ENCODE measurements at places on chromosomes 2 and 18.

GRCh38 chr2:55932843-55933242, 9.3 kb upstream of the EFEMP1 start:
- no peak for DNase-seq

GRCh38 chr2:31973665-31974064, 37.1 kb downstream of the MEMO1 start:
- DNase-seq: no peak

- DNase-seq: no peak
Measured at GRCh38 chr2:545228-545627, 132.0 kb downstream of the TMEM18 start.

DNA sequence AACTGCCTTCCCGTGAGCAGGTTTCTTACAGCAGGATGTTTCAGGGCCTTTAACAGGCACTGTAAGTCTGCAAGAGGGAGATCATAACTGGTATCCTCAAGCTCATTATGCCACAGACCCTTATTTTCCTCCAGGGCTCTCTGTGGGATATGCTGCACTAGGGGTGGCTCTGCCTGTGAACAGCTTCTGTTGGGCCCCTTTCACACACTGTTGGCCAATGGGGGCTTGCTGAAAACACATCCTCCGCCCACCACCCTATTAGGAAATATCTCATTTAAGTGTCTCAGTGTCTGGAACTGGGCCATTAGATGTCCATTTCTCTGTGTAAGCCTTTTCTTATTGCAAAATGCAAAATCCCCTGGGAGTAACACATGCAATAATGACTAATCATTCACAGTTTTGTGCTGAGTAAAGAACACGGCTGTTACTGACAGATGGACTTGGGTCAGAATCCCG, 414.3 kb upstream of the HS6ST1 start:
- no peak for DNase-seq

- DNase-seq: no peak
Measured at GRCh38 chr2:163682695-163683094, 53.1 kb downstream of the FIGN start.

GRCh38 chr2:46570396-46570795, 91.0 kb downstream of the TMEM247 start:
- no peak for DNase-seq

GRCh38 chr2:156704132-156704531, 268.0 kb downstream of the GPD2 start:
- DNase-seq: no peak

DNA sequence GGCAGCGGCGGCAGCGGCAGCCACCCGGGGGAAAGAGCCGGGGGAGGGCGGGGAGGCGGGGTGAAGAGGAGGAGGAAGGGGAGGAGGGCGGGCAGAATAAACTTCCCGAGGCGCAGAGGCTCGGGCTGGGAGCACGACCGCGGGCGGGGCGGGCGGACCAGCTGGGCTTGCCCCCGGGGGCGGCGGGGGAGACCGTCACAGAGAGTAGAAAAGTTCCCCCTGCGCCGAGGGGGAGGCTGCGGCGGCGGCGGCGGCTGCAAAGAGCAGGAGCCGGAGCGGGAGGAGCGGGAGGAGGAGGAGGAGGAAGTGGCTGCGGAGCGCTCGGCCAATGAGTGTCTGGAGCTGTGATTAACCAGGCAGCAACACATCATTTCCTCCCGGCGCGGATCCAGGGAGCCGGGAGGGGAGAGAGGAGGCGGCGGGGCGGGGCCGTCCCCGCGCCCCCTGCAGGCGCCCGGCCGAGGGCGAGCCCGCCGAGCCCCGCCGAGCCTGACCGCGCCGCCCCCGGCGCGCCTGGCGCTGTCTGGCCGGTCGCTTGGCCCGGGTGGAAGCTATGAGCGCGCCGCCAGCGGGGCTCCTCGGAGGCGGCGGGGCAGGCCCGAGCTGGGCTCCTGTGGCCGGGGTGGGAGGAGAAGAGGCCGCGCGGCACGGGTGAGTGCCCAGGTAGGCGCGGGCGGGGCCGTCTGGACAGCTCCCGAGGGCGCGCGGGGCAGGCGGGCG, at the start of gene ACVR1:
Gene ACVR1 (minus strand): TSS at position 265 of the 720 bp plus-strand sequence. CDS start 76,837 bp downstream, outside the sequence.
- DNase-seq: peak; percentile 97

DNA sequence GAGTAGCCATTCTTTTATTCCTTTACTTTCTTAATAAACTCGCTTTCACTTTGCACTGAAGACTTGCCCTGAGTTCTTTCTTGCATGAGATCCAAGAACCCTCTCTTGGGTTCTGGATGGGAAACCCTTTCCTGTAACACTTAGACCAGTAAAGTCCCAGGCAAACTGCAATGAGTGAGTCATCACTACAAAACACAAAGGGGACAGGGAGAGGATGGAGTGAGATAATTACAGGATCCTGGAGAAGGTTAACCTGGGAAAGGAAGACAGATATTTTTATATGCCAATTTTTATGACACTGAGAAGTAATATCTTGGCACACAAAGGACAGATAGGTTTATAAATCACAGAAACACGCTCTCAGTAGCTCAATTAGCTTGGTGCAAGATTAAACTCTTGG, 48.7 kb downstream of the EHD3 start:
- no peak for DNase-seq

DNA sequence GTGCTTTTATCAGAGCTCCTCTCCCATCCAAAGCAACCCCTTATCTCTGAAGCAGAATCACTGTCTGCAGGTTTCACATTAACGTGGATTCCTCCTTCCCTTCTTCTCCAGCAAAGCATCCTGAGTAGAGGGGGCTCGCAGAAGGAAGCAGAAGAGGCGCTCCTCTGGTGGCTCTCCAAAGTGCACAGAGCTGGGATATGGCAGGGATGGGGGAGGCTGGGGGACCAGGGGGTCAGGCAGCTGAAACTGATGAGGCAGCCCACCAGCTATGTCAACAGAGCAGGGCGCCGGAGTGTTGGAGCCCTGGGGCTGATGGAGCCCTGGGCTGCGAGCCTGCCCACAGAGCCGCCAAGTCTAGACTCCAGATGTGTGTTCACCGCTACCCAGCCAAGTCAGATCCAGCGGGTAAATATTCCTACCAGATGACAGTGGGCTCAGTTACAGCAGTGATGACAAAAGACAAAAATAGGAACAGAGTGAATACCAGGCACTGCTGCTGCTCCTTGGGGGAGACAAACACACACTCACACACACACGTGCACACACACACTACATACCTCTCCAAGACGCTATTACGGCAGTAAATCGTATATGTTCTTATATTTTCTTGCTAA, 678.3 kb upstream of the ID2 start:
- peak; percentile 20 for DNase-seq

GRCh38 chr2:216023055-216023648, 9.8 kb upstream of the MREG start:
- peak; percentile 46 for DNase-seq

DNA sequence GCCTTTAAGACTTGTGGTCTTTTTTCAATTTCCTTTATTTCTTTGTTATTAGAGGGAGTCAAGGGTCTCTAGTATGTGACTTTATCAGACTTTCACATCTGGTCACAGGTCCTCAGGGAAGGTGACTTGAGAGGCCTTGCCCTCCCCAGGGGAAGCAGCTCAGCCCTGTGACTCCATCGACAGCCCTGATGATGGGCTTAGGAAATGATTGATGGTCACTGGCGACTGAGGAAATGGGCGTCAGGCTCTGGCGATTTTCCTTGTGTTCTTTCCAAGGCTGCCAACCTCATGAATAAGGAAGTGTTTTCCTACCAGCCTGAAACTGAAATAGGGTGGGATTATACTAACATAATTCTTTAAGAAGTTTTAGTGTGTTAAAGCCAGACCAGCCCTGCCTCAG, 21.1 kb downstream of the SERPINE2 start:
- no peak for DNase-seq
